ENCODE measurements at places on chromosomes 3 and 15.

GRCh38 chr15:30062881-30063280 lies 19.9 kb upstream of the GOLGA8J start:
- no peak for DNase-seq

DNA sequence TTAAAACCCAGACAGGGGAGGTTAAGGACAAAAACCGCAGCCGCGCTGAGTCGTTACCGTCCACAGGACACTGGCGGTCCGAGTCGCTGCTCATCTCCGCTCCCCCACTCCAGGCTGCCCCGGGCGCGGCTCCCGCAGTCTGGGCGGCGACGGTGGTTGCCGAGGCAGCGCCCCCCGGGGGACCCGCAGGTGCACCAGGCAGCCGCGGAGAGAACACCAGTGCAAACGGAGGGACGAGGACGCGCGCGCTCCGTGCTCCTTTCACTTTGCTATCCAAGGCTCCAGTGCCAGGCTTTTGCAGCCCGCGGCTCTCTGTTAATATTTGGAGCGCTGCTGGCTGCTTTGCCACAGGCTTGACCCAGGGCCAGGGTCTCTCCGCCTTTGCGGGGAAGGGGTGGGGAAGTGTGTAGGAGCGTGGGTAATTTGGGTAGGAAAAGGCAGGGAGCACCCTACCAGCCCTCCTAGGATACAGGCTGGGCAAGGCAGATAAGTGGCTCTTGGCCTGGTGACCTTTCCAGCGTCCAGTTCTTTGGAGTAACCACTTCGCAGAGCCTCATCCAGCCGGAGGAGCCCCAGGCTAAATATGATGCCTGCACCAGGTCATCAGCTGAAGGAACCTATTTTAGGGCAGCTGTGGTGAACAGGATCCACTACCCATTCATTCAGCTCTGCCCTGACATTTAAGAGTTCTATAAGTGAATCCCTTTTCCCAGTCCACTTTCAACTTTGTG lies at the start of gene GADL1:
Gene GADL1, minus strand, starts transcription at position 141 of the 731 bp plus-strand sequence. Its CDS starts 47 bp downstream, at position 94.
- DNase-seq, result no peak

GRCh38 chr3:159632851-159633250 lies 355.8 kb upstream of the IL12A start:
- DNase-seq, result no peak

GRCh38 chr3:27224197-27224596 lies 145.0 kb downstream of the NEK10 start:
- DNase-seq, result no peak

DNA sequence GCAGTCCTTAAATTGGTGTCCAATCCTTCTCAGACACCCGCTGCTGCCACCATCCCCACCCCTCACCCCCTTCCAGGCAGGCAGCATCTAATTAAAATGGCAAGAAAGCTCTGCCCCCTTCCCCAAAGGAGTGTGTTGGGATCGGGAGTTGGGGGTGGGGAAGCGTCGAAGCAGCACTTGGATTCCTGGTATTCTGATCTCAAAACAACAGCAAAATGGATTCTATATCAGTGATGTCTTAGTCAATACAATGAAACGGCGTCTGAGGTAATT lies 1.4 kb downstream of the TNIK start:
- DNase-seq, result no peak

DNA sequence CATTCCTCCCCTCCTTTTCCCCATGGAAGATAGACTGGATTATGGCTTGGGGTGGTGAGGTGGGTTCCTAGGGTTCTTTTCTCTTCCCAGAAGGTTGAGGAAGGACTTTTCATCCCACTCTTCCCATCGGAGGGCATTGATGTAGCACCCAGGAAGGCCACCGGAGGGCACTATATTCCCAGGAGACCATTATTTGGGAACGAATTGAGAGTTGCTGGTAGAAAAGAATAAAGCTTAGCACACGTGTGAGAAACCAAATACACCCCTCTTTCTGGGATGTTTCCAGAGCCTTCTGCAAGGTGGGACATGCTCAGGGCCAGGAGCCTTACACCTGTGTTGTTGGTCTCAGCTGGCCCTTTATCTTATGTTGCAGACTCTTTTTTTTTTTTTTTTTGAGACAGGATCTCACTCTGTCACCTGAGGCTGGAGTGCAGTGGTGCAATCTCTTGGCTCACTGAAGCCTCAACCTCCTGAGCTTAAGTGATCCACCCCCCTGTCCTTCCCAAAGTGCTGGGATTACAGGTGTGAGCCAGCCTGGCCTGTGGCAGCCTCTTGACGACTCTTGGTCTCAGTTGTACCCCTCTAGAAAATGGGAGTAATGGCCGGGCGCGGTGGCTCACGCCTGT lies 6.3 kb upstream of the CDC25A start:
- DNase-seq, result no peak

GRCh38 chr15:70327856-70328678 lies 230.3 kb upstream of the TLE3 start:
- no peak for DNase-seq

DNA sequence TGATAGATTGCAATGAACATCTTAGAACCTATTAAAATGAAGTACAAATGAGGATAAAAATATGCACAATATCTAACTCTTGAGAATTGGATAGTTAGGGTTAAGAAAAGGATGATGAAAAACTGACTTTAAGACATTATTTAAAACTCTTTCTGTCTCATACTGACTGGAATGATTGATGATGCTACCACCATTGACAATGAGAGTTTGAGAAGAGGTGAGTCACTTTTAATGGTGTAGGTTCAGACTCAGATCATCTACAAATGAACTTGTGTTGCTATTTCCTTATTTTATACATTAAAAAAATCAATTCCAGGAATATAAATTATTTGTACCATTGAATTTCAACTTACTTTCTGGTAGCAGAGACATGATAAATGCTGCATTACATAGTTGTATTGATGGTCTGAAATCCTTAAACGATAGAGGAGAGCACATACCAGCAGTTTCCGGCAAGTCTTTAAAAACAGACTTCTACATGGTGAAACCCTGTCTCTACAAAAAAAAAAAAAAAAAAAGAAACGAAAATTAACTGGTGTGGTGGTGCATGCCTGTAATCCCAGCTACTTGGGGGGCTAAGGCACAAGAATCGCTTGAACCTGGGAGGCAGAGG lies 409.0 kb downstream of the OTOL1 start:
- DNase-seq, result no peak

DNA sequence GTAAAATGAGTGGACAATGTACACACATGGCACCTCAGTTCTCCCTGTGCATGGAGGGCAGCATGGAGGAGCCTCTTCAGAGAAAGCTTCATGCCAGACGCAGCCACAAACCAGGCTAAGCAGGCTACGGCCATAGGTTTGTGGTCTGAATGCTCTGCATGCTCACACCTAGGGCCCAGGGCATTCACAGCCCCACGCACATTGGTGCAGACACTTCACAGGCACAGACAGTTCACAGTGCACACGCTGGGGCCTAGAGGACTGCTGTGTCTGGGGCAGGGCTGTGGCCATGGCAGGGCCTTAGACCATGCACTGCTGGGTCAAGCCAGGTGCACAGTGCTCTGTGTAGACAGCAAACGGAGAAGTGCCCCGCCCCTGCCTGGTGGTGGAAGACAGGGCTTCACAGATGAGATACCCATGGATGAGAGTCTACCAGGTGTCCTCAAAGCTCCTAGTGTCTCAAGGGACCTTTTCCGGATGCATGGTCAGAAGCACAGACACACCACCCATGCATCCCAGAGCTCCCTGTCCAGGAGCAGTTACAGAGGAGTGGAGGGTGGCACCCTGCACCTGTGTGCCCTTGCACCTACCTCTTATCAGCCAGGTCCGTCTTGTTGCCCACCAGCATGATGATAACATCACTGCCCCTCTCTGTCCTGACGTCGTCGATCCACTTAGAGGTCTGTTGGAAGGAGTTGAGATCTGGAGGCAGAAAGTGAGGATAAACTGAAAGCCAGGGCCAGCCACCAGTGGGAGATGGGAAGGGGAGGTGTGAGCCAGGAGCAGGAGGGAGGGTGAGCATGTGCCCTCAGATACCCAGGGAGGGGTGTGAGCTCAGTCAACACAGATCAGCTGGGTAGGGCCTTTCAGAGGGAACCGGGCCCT lies 33.5 kb downstream of the SRPRB start:
- no peak for DNase-seq

DNA sequence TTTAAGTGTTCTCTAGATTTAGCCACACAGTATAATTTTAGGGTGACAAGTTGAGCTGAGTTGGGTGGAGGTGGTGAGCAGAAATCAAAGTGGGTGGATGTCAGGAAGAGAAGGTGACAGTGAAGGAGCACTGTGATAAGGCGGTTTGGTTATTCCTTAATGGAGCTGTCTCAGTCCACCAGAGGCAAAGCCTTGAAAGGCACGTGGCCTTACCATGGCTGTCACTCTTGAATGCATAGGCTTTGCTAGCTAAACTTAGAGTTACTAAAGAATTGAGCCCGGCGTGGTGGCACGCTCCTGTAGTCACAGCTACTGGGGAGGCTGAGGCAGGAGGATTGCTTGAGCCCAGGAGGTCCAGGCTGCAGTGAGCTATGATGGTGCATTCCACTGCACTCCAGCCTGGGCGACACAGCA lies 560 bp upstream of the TTLL13 start:
- no peak for DNase-seq

DNA sequence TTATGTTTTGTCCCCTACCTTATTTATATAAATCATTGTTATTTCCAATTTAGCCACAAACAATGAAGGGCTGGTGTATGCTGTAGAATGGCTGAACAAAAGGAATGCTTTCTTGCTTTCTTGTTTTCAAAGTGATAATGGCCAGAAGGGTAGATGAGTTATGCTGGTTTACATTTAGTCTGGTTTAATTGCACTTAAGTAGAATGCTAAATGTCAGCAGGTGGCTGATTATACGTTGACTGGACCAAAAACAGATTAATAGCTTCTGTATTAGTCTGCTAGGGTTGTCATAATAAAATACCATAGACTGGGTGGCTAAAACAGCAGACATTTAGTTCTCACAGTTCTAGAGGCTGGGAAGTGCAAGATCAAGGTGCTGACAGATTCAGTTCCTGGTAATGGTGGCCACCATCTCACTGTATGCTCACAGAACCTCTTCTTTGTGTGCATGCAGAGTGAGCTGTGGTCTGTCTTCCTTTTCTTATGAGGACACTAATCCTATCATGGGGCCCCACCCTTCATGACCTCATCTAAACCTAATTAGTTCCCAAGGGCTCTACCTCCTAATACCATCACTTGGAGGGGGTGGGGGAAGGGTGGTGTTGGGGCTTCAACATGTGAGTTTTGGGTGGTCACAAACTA lies 17.1 kb upstream of the XIRP1 start:
- no peak for DNase-seq

- DNase-seq, result no peak
These were observed 113.6 kb downstream of the TPRA1 start for GRCh38 chr3:127476936-127477335.

DNA sequence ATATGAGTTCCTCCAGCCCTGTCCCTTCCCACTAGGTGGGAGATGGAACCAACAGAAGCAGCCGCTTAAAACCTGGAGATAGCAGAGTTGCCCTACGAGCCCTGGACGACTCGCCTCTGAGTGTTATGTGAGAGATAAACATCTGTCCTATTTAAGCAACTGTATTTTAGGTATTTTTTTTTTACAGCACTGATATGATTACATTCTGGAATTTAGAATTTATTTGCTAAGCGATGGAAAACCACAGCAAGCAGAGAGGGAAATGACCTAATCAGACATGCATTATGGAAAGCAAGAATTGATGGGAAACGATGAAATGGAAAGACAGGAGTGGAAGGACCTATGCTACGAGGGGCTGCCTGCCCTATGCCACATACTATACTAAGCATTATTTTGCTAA lies 379.0 kb upstream of the IL12A start:
- DNase-seq, result no peak

DNA sequence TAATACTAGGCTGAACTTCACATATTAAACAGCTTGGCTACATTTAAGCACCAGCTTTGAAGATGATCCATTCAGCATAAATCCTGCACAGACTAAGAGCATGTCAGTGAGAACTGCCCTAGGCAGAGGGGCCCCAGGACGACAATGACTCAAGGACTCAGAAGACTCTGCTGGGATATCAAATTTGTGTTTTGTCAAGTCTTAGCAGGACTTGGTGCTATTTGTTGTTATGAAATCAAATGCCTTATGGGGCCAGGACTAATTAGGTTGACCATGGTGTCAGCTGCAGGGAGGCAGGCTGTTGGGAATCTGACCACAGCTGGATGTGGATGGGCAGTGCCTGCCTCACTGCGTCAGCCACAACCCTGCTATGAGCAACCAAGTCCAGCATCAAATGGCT lies 91.8 kb downstream of the RYR3 start:
- no peak for DNase-seq

DNA sequence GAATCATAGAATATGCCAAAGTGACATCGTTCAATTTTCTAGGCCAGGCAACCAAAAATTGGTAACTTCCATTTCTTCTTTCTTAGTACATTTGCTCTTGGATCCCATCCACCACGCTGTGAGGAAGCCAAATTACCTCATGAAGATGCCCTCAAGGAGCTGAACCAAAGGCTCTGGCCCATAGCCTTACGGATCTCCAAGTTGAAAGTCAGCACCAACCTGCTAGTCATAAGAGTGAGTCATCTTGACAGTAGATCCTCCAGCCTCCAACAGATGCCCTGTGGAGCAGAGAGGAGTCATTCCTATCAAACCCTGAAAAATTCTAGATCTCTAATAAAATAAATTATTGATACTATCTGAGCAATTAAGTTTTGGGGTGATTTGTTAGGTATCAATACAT lies 322.5 kb upstream of the COL8A1 start:
- DNase-seq, result no peak

GRCh38 chr15:38042211-38042610 lies 107.8 kb downstream of the TMCO5A start:
- DNase-seq, result no peak

DNA sequence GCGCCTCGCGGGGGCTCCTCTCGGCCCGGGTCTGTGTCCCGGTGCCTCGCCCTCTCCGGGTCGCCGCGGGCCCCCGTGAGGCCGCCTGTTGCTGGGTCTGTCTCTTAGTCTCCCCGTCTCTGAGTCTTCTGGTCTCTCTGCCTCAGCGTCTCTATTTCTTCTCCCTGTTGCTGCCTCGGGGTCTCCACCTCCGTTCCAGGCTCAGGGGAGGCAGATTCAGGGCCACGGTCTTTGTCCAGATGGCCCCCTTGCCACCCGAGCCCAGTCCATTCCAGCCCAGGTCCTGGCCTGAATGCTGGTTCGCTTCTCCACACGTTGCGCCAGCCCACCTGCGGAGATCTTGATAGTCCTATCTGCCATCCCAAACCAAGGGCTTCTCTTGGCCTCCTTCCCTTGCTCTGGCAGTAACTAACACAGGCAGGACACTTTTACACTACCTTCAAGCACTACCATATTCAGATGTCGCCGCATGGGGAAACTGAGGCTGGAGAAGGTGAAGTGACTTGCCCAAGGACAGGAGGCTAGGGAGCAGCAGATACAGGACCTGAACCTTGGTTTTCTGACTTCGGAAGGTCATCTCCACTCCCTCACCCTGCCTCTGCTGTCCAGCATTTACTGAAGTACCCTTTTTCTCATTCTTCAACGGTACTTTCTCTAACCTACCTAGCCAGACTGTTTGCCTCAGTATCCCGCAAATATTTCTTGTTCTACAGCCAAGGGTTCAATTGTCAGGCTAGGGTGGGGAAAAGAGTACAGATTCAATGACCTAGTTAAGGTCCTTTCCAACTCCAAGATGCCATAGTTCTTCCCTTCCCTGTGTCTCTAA lies 616 bp upstream of the IGDCC4 start:
- DNase-seq, result no peak

- DNase-seq, result no peak
These were observed 405.9 kb upstream of the LMCD1 start for GRCh38 chr3:8095724-8096123.

GRCh38 chr3:4983739-4984510 lies 4.7 kb downstream of the BHLHE40 start:
- no peak for DNase-seq

- no peak for DNase-seq
These were observed 26.9 kb downstream of the ABTB1 start for GRCh38 chr3:127699416-127700300.

Measured in stimulated activated effector memory CD8-positive, alpha-beta T cell treated with anti-CD3 and anti-CD28 coated beads, Interleukin-12 subunit alpha, Interleukin-12 subunit beta, amount 100 ng/mL, for 72 hours (primary cell).